ENCODE measurements at places on chromosomes 1 and 21.

DNA sequence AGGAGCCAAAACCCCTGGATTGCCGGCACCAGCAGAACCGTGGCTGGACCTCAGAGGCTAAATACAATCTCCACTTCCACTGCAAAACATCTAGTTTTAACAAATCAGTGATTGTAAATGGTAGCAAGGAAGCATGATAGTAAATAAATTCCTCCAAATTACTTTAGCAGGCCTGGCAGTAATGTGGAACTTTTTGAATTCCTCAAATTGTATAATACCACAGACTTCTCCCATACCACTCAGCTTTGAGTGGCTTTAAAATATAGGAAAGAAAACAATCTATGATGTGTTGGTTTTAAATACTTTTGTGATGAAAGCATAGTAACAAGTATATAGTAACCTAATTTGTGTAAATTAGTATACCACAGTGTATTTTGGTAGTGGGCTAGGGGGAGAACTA, 34.1 kb downstream of the NIBAN1 start:
- peak; percentile 26 for DNase-seq

DNA sequence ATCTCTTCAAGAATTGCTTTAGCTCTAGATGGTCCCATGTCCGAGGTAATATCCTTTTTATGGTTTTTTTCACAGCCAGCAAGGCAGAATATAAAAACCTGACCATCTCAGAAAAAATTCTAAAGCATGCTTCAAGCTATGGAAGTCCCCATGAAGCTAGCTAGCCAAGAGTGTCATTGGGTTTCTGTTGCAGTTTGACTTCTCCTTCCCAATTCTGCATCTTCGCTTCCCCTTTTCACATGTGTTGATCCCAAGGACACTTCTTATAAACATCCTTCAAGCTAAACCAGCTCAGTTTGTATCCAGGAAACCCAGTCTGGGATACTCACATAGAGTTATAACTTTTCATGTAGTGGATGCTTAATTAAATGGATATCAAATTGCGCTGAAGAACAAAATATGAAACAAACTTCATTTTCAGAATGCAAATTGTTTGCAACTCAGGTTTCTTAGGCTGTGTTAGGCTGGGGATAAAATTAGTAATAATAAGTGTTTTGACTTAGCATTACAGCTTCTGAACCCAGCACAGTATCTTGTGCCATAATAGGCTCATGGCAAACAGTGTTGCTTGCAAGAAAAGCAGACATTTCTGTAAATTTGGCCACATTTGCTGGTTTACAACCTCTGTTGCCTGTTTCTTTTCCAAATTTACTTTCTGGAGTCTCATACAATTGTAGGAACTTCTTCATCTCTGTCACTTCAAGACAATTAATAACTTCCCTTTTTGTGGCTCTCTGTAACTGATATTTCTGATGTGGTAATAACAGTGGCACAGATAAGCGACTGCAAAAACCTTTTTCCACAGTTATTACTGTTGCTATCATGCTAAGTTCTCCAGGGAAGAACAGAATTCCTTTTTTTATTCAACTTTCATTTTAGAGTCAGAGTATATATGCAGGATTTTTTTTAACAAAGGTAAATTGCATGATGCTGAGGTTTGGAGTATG, 53.2 kb downstream of the NCAM2 start:
- no peak for DNase-seq

DNA sequence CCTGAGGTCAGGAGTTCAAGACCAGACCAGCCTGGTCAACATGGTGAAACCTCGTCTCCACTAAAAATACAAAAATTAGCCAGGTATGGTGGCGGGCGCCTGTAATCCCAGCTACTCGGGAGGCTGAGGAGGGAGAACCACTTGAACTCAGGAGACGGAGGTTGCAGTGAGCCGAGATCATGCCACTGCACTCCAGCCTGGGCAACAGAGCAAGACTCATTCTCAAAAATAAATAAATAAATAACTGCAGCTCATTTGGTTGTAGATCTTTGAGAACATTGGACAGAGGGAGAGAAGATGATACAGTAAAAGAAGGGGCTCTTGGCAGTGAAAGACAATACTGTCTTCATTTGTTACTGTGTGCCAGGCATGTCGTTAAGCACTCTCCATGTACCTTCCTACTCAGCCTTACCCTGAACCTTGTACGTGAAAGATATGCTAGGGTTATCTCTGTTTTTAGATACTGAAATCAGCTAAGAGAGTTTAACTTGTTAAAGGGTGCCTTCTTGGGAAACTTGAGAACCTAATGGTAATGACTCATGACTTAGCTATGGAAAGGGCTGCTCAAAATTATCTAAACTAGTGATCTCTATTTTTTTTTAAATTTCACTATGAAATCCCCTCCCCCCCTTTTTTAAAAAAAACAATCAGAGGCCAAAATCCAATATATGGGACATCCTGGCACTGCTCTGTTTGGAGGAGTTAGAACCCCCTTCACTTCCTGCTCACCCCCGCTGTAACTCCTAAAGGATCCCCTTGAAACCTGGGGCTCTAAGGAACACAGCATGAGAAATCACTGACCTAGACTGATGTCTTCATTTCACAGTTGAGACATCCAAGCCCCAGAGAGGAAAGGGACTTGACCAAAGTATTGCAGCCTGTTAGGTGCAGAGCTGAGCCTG, 6.8 kb upstream of the KPNA6 start:
- peak; percentile 19 for DNase-seq

DNA sequence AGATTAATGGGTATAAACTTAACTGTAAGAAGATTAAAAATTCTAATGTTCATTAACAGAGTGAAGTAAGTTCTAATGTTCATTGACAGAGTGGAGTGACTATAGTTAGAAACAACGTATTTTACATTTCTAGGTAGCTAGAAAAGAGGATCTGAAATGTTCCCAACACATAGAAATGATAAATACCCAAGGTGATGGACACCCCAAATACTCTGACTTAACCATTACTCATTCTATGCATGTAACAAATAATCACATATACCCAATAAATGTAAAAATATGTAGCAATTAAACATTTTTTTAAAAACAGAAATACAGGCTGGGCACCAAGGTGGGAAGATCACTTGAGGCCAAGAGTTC, 62.1 kb downstream of the ABL2 start:
- DNase-seq = no peak

GRCh38 chr21:34857122-34857713, 188.4 kb downstream of the CLIC6 start:
- no peak for DNase-seq

DNA sequence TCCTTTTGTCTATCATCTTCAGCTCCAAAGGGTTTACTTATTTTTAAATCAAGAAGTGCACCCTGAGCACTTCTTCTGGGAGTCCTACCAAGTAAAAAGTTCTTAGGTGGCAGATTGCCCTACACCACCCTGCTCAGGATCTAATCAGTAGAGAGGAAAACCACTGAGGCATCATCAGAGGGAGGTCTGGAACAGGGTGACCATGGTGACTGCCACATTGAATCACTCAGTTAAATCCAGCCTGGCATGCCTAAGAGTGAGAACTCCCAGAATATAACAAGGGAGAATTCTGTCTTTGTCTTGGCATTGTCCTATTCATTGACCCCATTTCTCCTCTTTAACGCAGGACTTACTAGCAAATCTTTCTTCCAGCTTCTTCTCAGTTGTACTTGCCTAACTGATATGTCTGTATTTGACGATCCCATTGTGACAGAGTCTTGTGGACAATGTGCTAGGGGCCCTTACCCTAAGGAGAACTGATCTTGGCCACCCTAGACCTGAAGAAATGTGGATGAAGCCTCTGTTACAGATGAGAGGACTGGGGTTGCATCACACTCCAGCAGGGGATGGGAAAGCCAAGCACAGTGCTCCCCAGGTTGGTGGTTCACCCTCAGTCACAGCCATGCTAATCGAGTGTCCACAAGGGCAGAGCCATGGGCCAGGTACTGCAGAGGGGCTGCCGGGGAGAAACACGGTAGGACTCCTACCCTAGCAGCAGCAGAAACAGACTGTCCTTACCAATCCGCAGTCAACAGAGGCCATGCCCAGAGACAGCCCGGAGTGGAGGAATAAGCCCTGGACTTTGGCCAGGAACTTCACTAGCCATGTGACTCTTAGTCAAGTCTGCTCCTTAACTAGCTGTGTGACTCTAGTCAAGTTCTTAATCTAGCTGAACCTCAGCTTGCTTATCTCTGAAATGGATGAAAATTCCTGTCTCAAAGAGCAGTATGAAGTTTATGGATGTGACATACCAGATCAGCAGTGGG, 15.4 kb downstream of the PKP1 start:
- no peak for DNase-seq

DNA sequence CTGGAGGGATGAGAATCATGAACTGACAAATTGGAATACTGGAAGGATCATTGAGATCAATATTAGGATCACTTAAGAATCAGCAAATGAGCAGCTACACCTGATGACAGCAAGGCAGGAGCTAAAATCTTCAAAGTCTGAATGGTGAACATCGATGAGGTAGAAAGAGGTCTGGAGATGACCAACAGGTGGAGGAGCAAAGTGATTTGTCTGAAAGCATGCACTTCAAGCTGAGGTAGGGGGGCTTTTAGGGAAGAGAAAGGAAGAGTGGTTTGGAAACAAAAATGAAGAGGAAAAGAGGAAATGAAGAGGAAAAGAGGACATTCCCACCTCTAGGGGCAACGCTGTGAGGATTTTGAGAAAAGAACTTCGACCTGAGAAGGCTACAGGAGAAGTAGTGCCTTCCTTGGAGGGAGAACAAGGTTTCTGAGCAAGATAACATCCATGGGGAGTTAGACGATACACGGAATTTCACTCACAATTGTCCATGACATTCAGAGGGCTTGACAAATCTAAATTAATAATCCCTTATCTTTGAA, 79.0 kb downstream of the APP start:
- no peak for DNase-seq

GRCh38 chr1:161166669-161167548, 683 bp downstream of the PPOX start:
- DNase-seq = no peak

- DNase-seq = no peak
These were observed 53.1 kb upstream of the PROX1 start for GRCh38 chr1:213934649-213935048.

DNA sequence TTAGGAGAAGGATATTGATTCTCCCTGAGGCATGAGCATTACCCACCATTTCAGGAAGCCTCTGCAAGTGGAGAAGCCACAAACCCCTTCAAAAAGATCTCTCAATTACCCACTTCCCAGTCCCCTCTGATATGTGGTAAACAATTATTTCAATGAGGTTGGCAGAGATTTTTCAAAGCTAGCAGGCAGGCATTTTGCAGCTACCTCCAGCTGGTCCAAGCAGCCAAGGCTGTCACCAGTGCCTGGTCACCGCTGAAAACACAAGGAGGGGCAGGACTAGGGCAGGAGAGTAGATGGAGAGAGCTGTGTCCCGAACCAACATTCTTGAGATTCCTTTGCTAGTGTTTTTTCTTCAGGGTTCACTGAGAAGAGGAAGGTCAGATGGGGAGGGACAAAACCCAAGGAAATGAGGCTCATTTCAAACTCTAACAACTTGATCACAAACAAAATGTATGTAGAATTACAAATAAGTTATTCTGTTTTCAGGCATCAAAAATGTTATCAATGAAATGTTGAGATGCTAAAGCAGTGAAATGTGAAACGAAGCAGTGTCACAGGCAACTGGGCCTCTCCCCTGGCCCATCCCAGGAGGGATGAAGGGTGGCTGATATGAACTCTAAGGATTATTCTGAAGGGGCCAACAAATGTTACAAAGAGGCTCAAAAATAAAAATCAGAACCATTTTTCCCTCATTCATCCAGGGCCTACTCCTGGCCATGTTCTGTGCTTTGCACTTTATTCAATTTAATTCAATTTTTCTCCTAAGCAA, 22.3 kb downstream of the APP start:
- DNase-seq = no peak

DNA sequence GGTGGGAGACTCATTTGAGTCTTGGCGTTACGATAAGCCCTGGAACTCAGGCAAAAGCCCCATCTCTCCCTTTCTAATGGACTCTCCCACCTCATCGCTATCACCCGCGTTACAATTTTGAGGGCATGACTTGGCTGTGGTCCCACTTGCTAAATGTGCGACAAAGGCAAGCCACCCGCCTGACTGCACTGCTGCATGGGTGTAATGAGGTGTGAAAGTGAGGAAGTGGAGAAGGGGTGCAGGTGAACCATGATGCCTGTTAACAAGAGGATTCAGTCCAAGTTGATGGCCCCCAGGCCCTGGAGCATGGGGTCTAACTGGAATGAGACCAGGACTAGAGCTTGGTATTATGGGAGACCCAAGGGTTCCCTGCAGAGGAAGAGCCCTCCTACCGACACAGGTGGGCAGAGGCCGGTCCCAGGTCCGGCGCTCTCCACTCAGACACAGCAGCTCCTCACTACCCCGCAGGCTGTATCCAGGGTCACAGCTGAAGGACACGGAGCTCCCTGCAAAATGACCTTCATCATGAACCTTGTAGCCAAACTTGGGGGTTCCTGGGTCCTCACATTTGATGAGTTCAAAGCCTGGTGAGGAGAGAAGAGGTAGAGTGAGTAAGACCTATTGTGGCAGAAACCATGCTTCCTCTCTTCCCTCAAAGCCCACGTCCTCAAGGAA, 165.4 kb upstream of the HMGB4 start:
- DNase-seq = no peak

DNA sequence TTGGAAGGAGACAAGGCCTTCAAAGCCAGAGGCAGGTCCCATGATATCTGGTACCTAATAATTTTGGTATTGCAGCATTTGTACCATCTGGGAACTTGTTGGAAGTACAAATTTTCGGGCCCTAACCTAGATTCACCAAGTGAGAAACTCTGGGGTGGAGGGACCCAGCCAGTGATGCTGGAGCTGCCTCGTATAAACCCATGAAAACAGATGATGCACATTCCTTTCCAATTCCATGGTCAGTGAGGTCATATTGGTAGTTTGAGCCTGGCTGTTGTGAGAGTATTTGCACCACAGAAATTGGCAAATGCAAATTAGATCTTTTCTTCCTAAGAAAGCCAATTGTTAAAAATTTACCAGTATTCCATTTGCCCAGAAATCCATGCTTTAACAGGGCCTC, 269.6 kb upstream of the PLXNA2 start:
- DNase-seq = no peak

- DNase-seq = no peak
These were observed 86.6 kb upstream of the ACTRT2 start for GRCh38 chr1:2934642-2935081.

DNA sequence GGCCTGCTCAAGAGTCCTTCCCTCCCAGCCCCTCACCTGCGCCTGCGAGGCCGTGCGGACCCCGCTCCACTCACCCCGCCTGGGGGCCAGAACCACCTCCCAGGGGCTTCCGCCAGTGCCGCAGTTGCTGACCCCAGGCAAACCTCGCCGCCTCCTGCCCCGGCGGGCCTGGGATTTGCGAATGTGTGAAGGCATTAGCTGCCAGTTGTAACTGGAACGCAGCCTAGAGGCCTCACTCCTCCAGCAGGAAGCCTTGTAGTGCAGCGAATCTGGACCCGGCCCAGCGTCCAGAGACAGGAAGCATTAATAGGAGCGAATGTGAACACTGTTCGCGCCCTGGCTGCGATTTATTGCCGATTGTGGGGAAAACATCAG, 140.9 kb upstream of the ARHGEF16 start:
- DNase-seq = peak; percentile 39

Measured in BJ (cell line).